ENCODE measurements at places on chromosomes 7 and 10. TPM values are rescaled to one million over a fixed set of nuclear protein-coding genes. Genes with fewer than 3 reads are reported as not detected.

ASB10 gene
- total RNA-seq: not detected

UMAD1 gene
- 8.5 TPM for total RNA-seq

FLNC gene
- total RNA-seq: 12.5 TPM

IGFBP1 gene
- total RNA-seq: not detected

GNGT1 gene
- total RNA-seq: 0.44 TPM

GNA12 gene
- 60.2 TPM for total RNA-seq

DKK1 gene
- 0.64 TPM for total RNA-seq

HBP1 gene
- 27.6 TPM for total RNA-seq

TMEM270 gene
- total RNA-seq: not detected

UBTD1 gene
- total RNA-seq: 18.1 TPM

COBL gene
- 52.3 TPM for total RNA-seq

EPO gene
- 0.44 TPM for total RNA-seq

TUBB8 gene
- total RNA-seq: 0.57 TPM

HMX3 gene
- 0.20 TPM for total RNA-seq

TMEM130 gene
- 1.7 TPM for total RNA-seq

ZNF804B gene
- total RNA-seq: not detected

CALHM3 gene
- not detected for total RNA-seq

PDK4 gene
- total RNA-seq: not detected

IL15RA gene
- 0.31 TPM for total RNA-seq

HOXA9 gene
- total RNA-seq: not detected

MACROH2A2 gene
- 12.1 TPM for total RNA-seq

ADCY1 gene
- 21.6 TPM for total RNA-seq

EBLN1 gene
- total RNA-seq: not detected

FANK1 gene
- 0.68 TPM for total RNA-seq

SPDYE8 gene
- total RNA-seq: not detected

TEX36 gene
- not detected for total RNA-seq

RNF32 gene
- 0.83 TPM for total RNA-seq

PROSER2 gene
- total RNA-seq: 13.7 TPM

TMEM236 gene
- not detected for total RNA-seq

TMEM176A gene
- not detected for total RNA-seq

All from H9 (cell line).